Right lung (tissue), 10 donors: ENCODE measurements at places on chromosomes 13 and 19. TPM values are rescaled to one million over a fixed set of nuclear protein-coding genes. Genes with fewer than 3 reads are reported as not detected.

DNA sequence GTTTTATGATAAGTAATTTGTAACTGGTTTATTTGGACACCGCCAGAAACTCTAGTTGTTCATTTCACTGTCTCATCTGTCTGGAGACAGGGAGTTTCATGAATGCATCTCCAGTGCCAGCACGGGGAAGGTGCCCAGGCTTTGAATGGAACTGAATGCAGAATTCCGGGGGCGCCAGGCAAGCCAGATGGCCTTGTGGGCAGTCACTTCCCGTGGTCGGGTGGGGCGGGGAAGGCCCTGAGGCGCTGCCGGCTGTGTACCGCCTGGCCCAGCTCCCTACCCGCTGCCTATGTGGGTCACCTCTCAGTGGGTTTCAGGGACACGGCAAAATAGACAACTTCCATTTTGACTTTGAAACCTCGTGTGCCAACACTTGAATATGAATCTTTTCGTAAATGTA is 28.8 kb upstream of the MCF2L start:
- DNase-seq = no peak

DNA sequence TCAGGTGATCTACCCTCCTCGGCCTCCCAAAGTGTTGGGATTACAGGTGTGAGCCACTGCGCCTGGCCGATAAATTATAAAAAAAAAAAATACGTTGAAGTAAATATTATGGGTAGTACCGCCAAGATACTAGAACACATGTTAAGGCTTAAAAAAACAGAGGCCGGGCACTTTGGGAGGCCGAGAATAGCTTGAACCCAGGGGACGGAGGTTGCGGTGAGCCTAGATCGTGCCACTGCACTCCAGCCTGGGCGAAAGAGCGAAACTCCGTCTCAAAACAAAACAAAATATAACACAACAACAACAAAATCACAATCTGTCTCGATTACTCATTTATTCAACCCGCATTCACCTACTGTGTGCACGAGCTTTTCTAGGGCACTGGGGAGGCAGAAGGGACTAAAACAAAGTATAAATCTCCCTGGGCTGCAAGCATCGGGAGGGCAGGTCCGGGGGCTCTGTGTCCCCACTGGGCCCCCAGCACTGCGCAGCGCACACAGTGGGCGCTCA is 1.3 kb upstream of the BICRA start:
- no peak for DNase-seq

- no peak for DNase-seq
Measured at GRCh38 chr13:109207622-109208021, 578.2 kb downstream of the MYO16 start.

ICAM5 gene
- polyA plus RNA-seq = 5.6 TPM

ZNF578 gene
- 2.6 TPM for polyA plus RNA-seq

APOE gene
- 33.2 TPM for polyA plus RNA-seq
